ENCODE measurements at places on chromosomes 7 and 10. TPM values are rescaled to one million over a fixed set of nuclear protein-coding genes. Genes with fewer than 3 reads are reported as not detected.

Gene ODAD2
- 4.1 TPM for total RNA-seq

Gene VAX1
- total RNA-seq = not detected

Gene SMO
- 61.4 TPM for total RNA-seq

GRCh38 chr7:41787651-41788350, 84.9 kb upstream of the INHBA start:
- H3K27me3 ChIP-seq = no peaks in the 10 kb centered on the region
- no peaks in the 10 kb centered on the region for H3K36me3 ChIP-seq
- no peak for DNase-seq
- H3K4me3 ChIP-seq = no peak overlapping the region

DNA sequence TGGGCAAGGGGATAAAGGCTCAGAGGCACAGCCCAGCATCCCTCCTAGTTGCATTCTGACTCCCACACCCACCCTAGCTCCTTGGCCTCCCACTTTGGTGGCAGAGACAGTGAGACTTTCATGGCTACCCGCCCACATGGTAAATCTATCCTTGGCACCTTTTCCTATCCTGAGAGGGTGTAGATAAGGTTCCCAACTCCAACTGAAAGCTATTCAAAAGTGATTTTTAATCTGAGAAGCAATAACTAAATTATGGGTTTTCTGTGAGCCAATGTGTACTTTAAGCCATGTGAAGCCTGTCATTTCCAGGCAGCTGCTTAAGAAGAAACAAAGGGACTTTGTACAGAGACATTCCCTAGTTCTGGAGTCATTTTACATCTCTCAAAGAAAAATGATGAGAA, 9.1 kb downstream of the LAMB1 start:
- peaks cover 44% of the 10 kb centered on the region for H3K36me3 ChIP-seq
- no peak overlapping the region for H3K4me3 ChIP-seq
- H3K27ac ChIP-seq = no peak overlapping the region
- no peaks in the 10 kb centered on the region for H3K27me3 ChIP-seq
- no peak for DNase-seq

DNA sequence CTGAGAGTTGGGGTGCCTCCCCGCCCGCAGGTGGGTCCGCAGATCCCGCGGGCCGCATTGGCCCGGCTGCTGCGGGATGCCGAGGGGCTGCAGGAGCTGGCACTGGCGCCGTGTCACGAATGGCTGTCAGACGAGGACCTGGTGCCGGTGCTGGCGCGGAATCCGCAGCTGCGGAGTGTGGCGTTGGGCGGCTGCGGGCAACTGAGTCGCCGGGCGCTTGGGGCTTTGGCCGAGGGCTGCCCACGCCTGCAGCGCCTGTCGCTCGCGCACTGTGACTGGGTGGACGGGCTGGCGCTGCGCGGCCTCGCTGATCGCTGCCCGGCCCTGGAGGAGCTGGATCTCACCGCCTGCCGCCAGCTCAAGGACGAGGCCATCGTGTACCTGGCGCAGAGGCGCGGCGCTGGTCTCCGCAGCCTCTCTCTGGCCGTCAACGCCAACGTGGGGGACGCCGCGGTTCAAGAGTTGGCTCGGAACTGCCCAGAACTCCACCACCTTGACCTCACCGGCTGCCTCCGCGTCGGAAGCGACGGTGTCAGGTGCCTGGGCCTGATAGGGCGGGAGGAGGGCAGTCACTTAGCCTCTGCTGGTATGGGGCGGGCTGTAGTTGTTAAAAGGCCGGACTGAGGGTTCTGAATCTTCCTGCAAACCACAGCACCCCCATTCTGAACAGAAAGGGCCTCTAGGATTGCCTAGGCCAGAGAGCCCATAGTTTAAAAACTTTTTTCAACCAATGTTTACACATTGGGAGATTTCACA, 1.3 kb downstream of the FBXL15 start:
- no peak overlapping the region for H3K27ac ChIP-seq
- peaks cover 19% of the 10 kb centered on the region for H3K4me1 ChIP-seq
- peak; percentile 55 for DNase-seq

GRCh38 chr10:3126249-3126648, 46.3 kb downstream of the PITRM1 start:
- no peak overlapping the region for H3K4me3 ChIP-seq
- H3K36me3 ChIP-seq = peaks cover 62% of the 10 kb centered on the region
- DNase-seq = no peak
- H3K27ac ChIP-seq = 0 out of 2 replicates have a peak overlapping the region, but pooled peaks have one; percentile 19
- no peaks in the 10 kb centered on the region for H3K27me3 ChIP-seq

DNA sequence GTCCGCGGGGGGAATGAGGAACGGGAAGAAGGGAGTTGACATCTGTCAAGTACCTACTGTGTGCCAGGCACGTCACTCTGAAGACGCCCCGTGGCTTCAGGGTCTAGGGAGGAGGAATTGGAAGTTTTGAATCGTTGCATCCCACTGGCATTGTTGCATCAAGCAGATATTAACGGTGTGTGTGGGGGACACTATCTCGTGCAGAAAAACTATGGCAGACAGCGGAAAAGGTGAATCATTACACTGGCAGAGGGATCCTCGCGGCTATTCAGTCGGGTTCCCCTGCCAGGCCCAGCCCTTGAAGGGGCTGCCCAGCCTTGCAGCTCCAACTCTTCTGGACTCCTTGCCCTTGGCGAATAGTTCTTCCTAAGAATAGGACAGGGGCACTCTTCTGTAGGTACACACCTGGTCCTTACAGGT, 1.0 kb upstream of the KIAA1549 start:
- H3K27ac ChIP-seq = no peak overlapping the region
- peaks cover 35% of the 10 kb centered on the region for H3K4me1 ChIP-seq
- H3K36me3 ChIP-seq = no peaks in the 10 kb centered on the region
- H3K27me3 ChIP-seq = peaks cover 28% of the 10 kb centered on the region

GRCh38 chr10:47225928-47226645, 73.9 kb upstream of the GDF10 start:
- no peak overlapping the region for H3K27ac ChIP-seq
- H3K4me3 ChIP-seq = no peak overlapping the region
- peaks cover 11% of the 10 kb centered on the region for H3K36me3 ChIP-seq

- no peaks in the 10 kb centered on the region for H3K27me3 ChIP-seq
- peaks cover 2% of the 10 kb centered on the region for H3K4me1 ChIP-seq
- no peak overlapping the region for H3K27ac ChIP-seq
- H3K36me3 ChIP-seq = no peaks in the 10 kb centered on the region
These were observed 196.1 kb upstream of the PRSS1 start for GRCh38 chr7:142553216-142553615.

DNA sequence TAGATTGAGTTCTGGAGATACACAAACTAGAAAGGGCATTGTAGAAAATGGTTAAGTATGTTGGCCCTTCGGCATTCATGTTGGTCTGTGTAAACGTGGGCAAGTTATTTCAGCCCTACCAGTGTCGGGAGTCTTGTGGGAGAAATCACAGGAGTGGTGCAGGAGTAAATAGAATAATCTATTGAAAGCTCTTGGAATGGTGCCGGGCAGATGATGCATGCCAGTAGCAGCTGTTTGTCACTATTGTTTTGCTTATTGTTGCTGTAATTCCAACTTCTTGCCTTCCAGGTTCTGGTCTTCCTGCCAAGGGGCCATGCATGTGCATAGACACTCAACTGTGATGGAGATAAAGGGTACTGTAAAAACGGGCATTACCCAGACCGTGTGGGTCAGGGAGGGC, 259.4 kb downstream of the CAMK1D start:
- DNase-seq = no peak
- H3K36me3 ChIP-seq = no peaks in the 10 kb centered on the region
- no peak overlapping the region for H3K27ac ChIP-seq
- 0 out of 2 replicates have a peak, but pooled peaks cover 3% of the 10 kb centered on the region for H3K4me1 ChIP-seq
- no peak overlapping the region for H3K4me3 ChIP-seq
- H3K27me3 ChIP-seq = no peaks in the 10 kb centered on the region

DNA sequence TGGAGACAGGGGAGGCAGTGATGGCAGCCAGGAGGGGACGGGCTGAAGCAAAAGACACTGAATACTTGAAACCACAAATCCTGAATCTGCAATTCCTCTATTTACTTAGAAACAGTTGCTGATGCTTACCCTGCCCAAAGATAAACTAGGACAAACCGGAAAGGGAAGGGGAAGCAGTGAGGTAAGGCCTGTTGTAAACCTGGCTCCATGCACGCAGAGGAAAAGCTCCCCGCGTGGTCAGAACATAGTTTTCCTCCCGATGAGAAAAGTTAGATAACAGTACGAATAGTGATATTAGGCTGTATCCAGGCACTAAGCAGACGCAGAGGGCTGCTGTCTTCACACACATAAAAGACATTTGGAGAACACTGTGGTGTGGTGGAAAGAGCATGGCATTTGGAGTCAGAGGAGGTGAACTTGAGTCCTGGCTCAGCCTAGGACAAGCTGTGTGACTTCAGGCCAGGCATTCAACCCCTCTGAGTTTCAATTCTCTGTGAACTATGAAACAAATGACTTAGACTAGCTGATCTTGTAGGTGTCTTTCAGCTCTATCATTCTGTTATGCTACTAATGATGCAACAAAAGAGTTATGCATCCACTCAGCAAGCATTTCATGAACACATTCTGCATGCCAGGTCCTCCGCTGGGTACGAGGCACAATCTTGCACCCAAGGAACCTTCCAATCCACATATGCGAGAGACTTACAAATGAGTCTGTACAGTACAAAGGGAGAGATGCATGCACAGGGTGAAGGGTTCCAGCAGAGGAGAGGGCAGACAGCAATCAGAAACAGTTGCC, 80.9 kb downstream of the SORBS1 start:
- peak overlapping the region; percentile 81 for H3K27ac ChIP-seq
- no peaks in the 10 kb centered on the region for H3K27me3 ChIP-seq
- peaks cover 56% of the 10 kb centered on the region for H3K4me1 ChIP-seq
- H3K36me3 ChIP-seq = peaks cover 9% of the 10 kb centered on the region
- DNase-seq = no peak

Data from WTC11 (cell line).